ENCODE measurements at places on chromosomes 6 and 20.

DNA sequence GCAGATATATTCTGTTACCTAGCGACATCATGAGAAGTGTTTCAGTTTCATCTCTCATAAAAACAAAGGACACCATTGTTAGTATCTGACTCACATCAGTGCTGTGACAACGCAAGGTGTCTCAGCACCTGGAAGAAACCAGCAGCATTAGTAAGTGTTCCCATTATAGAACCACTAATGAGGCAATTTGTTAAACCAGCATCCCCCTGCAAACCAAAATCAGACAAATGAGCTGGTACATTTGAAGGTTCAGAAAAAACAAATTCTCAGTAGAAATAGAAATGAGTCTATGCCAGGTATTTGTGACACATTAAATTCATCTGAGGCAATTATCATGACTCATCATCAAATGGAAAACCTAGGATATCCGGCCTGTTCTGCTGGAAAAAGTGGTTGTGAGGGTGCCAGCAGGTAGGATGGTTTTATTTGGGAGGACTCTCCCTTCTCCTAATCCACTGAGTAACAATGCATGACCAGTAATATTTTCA is 151.7 kb downstream of the TMEM200A start:
- no peak for DNase-seq

GRCh38 chr6:148343047-148343782 is 577 bp downstream of the SASH1 start:
- no peak for DNase-seq

DNA sequence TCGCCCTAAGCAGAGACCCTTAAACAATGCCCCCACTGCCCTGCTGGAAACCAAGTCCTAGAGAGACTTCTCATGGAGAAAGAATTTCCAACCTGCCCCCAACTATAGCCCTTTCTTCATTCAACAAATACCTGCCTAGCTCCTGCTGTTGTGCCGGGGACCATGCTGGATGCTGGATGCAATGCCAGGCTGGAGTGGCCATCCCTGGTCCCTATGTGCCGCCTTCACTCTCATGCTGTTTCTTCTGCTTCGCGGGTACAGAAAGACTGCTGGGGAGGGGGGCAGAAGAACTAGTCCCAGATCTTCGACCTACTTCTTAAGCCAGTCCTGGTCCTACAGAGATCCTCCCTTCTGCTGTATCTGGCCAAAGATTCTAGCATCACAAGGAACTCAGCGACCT is 3.4 kb downstream of the MDGA1 start:
- DNase-seq = no peak

DNA sequence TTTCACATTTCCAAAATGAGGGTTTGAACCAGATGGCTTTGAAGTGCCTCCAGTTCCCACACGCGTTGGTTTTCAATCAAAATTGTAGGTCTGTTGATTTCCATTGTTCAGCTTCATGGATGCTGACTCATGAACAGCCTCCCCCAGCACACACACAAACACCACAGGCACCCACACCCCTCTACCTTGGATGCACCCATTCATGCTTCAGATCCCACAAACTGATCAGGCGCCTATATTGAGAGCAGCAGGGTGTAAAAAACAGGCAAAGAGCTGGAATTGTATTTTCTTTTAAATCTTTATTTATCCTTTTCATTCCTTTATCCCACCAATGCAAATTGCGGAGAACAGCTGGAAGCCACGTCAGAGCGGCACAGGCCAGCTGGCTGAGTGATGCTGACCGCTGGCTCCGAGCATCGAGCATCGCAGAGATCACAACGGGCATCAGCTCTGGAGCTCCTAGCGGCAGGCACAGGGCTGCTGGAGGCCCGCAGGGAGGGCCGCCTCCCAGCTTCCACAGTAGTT is 29.3 kb upstream of the TBC1D7 start:
- DNase-seq = no peak

DNA sequence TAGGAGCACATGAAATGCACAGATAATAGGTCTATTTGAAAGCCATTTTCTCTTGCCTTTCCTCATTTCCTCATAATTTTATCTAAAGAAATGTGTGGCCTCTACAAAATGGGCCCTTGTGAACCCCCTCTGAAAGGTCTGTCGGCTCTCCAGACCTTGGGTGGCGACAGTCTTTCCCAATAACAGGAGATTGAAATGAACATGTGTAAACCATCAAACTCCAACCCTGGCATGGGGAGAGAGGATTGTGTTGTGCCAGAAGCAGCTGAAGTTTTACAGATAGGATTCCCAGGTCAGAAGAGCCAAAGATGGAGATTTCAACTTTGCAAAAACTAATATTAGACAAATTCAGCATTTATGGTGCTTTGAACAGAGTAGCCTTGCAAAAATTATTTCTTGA is 277.1 kb upstream of the ECI2 start:
- DNase-seq = no peak

GRCh38 chr6:49430187-49430586 is 32.9 kb downstream of the MMUT start:
- no peak for DNase-seq

DNA sequence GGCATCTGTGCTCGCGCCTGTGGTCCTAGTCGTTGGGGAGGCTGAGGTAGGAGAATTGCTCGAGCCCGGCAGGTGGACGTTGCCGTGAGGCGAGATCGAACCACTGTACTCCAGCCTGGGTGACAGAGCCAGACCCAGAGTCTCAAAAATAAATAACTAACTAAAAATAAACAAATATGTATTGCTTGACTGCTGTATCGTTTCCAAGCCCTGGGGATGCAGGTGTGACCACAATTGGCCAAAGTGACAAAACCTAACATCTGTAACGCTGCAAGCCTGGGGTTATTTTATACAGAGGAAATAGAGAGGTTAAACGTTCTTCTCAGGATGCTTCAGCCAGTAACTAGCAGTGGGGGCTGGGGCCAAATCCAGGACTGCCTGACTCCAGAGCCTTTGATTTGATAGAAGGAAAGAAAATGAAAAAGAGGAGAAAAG is 1.9 kb upstream of the SRSF3 start:
- no peak for DNase-seq

GRCh38 chr6:147204843-147205311 is 660 bp downstream of the STXBP5 start:
- no peak for DNase-seq

- no peak for DNase-seq
Observed at GRCh38 chr6:83221889-83222479, 28.8 kb downstream of the RWDD2A start.

- DNase-seq = no peak
Observed at GRCh38 chr6:50330963-50331362, 281.2 kb upstream of the DEFB112 start.

DNA sequence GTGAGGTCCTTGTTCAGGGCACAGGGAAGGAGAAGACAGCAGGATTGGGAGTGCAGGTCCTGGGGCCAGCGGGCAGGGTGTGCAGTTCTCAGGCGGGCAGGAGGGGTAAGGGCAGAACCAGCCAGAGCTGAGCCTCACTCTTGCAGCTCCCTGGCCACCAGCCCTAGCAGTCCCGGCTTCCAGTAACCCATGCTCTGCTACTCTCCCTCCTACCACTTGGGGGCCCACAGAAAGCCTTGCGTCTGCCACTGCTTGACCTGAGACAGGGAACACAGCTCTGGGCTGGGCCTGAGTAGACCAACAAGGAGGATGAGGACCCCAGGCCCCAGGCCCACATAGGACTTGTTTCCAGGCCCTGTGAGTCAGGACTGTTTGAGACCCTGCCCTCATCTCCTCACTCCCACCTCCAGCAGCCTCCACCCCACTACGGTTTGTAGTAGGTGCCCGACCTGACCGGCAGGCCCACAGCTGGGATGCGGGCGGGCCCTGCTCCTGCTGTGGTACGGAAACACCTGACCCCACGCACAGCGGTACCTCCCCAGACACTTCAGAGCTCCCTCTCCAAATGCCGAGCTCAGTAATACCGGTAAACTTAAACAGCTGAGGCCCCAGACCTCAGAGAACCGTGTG is 39.2 kb downstream of the KCNK5 start:
- DNase-seq = no peak

DNA sequence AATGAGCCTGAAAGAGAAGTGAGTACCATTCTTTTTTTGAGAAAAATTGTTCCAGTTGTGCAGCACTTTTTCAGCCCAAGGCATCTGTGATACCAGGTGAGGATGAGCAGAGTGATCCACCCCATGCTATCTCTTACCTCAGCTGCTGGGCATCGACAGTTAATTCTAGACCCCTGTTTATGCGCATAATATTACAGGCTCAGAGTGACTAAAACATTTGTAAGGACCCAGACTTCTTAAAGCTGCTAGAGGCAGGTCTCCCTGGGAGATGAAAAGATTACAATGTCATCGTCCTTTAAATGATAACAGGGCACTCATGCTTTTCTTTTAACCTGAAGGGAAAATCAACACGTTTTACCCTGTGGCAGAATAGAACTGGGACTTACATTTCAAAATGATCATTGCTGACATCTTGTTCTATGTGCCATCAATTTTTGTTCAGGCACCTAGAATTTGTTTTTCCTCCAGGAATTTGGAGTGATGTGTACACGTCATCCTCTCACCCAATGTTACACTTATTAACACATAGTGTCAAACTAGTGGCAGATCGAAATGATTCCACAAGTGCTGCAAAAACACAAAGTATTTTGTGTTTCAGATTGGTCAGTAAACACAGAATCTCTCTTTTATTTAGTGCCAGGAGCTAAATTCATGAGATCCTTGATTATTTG is 684.6 kb downstream of the UTRN start:
- DNase-seq = no peak

GRCh38 chr6:7904654-7905319 is 5.8 kb downstream of the TXNDC5 start:
- no peak for DNase-seq

DNA sequence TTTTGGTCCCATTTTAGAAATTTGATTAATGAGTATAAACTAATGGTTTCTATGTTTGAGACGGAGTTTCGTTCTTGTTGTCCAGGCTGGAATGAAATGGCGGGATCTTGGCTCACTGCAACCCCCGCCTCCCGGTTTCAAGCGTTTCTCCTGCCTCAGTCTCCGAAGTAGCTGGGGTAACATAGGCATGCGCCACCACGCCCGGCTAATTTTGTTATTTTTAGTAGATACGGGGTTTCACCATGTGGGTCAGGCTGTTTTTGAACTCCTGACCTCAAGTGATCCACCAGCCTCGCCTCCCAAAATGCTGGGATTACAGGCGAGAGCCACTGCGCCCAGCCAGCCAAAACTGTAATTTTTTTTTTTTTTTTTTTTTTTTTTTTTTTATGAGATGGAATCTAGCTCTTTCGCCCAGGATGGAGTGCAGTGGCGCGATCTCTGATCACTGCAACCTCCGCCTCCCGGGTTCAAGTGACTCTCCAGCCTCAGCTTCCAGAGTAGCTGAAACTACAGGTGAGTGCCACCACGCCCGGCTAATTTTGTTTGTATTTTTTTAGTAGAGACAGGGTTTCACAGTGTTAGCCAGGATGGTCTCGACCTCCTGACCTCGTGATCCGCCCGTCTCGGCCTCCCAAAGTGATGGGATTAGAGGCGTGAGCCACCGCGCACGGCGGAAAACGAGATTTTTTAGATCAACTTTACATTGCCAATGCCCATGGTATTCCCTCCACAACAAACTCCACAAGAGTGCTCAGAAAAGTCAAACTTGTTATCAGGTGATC is 127.8 kb downstream of the HFE start:
- DNase-seq = no peak

- DNase-seq = no peak
Observed at GRCh38 chr20:986733-987355, 15.3 kb downstream of the RSPO4 start.

DNA sequence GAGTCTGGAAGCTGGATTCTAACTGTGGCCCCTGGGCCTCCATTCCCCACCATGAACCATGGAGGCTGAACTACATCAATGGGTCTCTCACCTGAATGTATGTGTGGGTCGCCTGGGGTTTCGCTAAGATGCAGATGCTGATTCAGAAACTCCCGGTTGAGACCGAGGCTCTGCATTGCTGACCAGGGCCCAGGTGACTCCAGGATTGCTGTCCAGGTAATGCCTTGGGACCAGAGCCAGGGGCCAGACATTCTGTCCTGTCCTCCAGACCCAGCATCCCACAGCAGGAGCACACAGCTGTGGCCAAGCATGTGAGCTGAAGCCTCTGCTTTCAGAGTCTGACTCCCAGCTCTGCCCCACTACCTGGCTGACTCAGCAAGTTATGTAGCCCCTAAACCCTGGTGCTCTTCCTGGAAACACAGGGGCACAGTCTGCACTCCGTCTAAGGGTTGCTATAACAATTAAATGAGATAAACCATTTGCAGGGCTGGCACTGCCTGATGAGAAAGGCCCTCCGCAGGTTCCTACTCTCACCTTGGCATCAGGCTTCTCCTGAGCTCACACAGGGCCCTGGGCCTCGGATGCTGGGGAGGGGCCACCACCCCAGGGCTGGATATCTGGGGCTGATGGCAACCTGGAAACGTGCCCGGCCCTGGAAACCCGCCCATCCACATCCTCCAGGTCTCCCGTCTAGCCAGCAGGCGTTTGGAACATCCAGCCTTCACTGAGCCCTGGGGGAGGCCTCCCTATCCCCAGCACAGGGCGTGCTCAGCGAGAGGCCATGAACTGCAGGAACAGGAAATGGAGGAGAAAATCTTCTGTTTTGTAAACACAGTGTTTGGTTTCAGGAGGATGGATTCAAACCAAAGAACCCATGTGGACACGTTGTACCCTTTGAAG is 175.7 kb downstream of the DLL1 start:
- DNase-seq = no peak

- DNase-seq = no peak
Observed at GRCh38 chr6:12572896-12573827, 143.4 kb upstream of the PHACTR1 start.

DNA sequence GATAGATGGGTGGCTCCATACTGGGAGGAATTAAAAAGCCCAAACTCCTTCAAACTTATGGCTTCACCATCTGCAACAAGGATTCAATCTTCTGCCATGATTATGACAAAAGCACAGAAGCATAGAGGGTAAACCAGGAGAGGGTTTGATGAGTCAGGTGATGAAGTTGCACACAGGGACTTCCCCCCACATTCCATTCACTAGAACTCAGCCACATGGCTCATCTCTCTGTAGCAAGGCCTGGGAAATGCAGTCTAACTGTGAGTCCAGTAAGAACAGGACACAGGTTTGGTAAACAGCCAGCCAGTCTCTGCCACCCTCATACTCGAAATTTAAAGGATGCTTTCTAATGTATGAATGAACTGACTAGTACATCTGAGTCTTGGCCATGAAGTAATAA is 142.9 kb downstream of the HIVEP2 start:
- DNase-seq = no peak

DNA sequence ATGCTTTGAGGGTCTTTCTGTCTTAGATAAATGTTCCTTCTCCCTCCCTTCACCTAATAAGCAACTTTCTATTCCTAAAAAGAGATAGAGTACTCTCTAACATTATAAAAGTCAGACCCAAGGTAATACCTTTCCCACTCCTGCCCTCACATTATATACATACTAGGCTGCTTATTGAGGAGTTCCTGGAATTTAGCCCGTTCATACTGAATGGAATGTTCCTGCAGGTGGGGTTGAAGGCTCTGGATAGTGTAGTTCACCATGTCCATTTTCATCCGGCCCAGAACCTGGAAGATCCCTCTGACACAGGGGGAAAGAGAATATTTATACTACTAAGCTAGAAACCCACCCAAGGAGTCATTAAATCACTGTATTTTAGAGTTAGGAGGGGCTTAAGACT is 20.4 kb downstream of the TCP11 start:
- DNase-seq = no peak
